ENCODE measurements at places on chromosomes 16 and 17.

DNA sequence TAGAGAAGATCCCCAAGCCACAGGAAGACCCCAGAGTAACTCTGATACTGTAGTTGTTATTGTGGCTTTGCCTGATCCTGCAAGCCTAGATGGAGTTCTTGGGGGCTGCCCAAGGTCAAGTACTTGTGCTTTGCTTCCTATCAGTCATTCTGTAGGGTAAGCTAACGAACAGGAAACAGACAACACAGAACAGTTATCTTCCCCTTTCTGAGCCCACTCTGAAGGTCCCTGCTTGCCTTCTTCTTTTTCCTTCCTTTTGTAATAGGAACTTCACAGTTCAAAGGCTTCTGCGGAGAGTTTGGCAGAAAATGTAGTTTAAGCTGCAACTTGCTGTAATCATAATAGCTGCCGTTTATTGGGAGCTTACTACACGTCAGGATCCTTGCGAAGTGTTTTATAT lies 494.1 kb upstream of the ERCC4 start:
- DNase-seq = no peak

DNA sequence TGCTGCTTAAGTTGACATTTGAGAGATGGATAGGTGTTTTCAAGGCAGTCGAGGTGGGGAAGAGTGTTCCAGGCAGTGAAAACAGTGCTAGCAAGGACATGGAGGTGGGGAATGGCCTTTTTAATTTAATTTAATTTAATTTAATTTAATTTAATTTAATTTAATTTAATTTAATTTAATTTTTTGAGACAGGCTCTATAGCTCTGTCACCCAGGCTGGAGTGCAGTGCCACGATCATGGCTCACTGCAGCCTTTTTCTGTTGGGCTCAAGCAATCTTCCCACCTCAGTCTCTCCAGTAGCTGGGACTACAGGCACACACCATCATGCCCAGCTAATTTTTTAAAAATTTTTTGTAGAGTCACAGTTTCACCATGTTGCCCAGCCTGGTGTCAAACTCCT lies 32.2 kb upstream of the CACNG4 start:
- no peak for DNase-seq

GRCh38 chr17:76266244-76266938 lies 1.2 kb downstream of the UBALD2 start:
- DNase-seq = peak; percentile 67

DNA sequence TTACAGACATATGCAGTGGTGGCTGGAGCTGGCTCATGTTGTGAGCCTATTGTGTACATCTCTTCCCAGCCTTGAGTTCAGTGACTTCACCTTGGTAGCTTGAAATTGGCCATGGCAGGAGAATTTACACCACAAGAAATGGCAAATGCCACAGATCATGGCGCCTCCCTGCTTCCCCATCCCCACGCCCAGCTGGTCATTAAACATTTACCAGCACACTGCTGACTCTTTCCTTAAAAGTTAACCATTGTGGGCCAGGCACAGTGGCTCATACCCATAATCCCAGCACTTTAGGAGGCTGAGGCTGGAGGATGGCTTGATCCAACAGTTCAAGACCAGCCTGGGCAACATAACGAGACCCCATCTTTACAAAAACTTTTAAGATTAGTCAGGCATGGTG lies 22.6 kb upstream of the ITGB4 start:
- peak; percentile 70 for DNase-seq

DNA sequence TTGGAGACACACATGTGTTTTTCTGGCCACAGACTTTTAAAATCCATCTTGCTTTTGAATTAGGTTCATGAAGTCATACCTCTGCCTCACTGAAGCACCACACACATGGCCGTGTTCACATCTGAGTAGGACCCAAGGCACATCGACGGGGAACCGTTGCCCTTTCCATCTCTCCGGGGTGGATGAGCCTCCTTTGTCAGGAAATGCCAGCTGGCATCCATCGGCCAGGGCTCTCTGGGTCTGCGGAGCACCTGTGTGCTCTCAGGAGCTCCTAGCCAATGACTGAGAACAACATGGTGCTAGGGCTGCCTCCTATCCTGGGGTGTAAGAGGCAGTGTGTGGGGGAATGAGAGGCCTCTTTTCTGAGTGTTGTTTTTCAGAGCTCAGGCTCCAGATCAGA lies 24.5 kb upstream of the NKD1 start:
- no peak for DNase-seq

DNA sequence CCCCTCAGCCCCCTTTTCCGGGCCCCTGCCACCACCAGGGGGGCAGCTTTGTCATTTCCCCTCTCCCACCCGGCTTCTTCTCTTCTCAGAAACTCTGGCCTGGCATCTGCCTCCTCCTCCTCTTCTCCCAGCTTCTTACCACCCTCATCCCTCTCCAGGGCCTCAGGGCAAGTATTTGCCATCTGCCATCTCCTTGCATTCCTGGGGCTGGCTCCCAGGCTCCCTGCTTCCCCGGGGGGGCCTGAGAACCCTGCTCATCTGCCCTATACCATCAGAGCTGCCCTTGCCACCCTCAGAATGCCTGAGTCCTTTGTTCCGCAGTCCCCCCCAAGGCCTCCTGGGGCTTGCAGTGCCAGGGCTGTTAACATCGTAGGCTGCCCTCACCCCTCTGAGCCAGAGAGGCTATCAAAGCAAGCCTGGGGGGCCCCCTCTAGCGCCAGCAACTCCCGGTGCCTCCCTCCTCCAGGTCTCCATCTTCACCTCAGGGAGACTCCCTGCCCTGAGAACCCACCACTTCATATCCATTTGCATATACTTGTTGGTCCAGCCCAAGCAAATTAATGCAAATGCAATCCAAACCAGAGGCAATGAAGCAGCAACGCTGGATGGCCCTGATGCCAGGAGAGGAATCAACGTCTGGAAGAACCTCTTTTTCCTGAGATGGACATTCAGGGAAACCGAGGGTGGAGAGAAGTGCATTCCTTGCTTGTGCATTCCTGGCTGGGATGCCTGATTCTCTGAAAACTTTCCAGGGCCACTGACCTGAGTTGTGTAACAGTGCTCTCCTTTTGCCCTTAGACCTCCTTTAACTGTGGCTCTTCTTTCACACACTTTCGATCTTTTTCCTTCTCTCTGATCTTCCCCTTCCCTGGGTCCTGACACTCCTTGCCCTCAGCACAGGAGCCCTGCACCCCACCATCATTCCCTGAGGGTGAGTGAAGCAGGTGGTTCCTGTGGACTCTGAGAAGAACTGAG lies 20.7 kb upstream of the SP2 start:
- DNase-seq = no peak

DNA sequence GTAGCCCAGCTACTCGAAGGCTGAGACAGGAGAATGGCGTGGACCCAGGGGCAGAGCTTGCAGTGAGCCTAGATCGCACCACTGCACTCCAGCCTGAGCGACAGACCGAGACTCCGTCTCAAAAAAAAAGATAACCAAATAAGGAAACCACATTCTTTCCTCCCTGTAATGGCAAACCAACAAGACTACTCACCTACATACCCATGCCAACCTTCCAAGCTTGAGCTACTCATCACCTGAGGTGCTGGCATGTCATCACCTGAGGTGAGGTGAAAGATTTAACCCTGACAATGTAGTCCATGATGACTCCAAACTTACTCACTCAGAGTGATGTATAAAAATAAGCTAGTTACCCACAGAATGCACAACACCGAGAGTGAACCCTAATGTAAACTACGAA lies 85.2 kb downstream of the SMG6 start:
- DNase-seq = no peak

DNA sequence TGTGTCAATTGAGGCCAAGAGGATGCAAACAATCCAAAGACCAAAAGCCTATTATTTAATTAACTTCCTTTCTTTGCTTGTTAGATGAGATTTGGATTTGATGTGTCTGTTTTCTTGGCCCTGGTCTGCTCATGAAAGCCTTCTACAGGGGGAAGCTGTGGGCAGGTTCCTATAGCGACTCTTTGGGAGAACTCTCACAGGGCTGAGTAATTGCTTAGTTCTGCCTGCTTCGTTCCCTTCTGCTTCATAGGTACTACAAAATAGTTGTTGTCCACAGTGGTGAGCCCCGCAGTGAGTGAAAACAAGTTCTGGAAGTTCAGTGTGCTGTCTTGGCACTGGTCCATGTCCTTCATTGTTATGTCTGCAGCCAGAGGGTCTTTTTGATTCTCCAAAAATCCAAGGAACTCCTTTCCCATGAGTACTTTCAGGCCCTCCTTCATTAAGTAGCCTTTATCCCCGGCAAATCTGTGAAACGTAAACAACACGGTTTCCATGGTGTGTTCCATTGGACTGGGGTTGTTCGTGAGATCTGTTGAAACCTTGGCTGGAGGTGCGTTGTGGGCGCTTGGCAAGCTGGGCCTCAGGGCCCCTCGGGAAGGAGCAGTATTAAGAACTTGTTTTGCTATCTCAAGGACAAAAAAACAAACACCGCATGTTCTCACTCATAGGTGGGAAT lies 30.0 kb upstream of the ANKRD40CL start:
- DNase-seq = no peak

DNA sequence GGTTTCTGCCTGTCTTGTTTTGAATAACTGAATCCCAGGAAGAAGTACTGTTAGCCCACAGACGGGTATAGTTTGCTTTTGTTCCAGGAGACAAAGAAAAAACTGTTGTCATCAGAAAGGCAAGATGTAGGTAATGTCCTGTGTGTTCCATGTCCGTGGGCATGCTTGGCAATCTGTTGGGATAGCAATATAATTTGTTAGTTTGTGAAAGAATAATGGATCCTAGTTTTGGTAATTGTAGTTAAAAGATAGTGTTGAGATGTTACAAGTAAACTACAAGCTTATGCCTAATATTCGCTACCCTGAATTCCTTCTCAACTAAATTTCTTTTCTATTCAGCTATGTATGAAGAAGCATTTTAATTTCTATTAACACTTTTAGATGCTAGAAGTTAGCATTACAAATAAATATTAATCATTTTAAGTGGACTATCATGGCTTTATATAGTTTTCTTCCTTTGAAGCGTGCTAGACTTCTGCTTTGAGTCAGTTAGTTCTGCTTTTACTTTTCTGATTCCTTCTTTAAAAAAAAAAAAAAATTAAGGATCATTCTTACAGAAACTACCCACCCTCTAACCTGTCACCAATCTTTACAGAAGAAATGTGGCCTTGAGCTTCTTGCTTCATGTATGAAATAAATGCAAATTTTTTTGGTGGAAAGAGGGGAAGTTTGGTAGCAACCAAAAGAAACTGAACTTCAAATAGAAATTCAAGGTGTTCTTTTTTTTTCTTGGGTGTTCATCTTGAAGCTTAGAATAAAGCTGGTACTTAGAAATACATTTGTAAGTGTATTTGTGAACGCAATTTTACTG lies 2.4 kb downstream of the EVI2A start:
- no peak for DNase-seq

GRCh38 chr16:19021747-19022146 lies 38.0 kb downstream of the TMC7 start:
- no peak for DNase-seq

- no peak for DNase-seq
Measured at GRCh38 chr16:12771341-12771798, 32.3 kb downstream of the CPPED1 start.

- DNase-seq = no peak
Measured at GRCh38 chr17:80539022-80539641, 5.5 kb upstream of the RPTOR start.

DNA sequence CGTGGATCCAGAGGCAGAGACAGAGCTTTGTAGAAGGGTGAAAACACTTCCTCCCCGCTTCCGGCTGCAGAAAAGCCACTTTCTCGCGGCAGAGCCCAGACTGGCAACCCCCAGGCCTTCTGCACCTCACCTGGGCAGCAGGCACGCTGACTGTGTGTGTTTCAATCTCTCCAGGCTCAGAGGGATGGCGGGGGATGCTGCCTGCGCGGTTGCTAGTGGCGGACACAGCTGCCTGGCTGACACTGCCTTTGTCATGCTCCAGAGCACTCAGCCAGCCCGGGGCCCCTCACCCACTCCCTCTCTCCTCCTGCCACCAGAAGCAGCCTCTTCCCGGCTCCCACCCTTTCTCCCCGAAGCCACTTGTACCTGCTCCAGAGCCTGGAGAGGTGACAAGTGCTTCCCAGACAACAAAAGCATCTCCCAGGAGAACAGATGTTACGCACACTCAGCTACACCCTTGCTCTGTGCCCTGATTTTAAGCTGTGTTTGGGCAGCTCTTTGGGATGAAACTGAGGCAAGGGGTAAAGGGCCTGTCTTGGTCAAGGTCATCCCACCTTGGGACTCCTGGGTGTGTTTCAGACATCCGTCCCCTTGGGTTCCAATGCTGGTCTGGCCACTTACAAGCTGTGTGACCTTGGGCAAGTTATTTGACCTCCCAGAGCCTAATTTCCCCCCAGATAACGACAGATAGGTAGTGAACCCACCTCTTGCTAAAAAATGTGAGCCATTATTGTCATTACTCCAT lies 9.2 kb upstream of the GLIS2 start:
- DNase-seq = peak; percentile 18

DNA sequence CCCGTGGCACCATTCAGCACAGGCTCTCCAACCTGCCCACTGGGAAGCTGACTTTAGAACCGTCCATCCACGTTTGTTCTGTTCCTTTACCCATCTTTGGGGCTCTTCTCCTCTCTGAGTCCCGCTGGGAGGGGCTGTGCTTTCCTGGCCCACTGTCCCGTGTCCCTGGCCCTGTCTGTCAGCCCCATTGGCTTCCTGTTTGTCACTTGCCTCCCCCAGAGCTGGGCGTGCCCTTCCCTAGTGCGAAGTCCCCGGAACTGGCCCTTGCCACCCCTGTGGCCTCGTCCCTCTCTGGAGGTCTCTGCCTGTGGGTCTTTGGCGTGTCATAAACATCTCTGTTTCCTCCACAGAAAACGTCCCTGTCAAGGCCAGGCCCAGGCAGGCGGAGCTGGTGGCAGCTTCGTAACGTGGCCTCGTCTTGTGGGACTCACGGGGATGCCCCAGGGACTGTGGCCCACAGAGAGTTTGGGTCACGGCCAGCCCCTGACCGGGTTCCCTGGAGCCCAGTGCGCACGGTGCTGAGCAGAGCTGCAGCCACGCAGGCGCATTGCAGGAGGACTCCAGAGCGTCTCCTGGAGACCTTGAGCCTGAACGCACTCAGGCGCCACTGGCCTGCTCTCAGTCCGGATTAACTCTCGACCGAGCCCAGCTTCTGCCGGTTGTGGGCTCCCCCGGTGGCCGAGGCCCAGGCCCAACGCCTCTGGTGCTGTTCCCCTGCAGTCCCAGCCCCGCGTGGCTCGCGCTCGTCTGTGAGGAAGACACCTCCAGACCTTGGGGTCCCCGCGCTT lies 7.3 kb downstream of the CHMP6 start:
- DNase-seq = no peak

GRCh38 chr17:48671697-48672171 lies 45.6 kb upstream of the HOXB9 start:
- DNase-seq = peak; percentile 93

DNA sequence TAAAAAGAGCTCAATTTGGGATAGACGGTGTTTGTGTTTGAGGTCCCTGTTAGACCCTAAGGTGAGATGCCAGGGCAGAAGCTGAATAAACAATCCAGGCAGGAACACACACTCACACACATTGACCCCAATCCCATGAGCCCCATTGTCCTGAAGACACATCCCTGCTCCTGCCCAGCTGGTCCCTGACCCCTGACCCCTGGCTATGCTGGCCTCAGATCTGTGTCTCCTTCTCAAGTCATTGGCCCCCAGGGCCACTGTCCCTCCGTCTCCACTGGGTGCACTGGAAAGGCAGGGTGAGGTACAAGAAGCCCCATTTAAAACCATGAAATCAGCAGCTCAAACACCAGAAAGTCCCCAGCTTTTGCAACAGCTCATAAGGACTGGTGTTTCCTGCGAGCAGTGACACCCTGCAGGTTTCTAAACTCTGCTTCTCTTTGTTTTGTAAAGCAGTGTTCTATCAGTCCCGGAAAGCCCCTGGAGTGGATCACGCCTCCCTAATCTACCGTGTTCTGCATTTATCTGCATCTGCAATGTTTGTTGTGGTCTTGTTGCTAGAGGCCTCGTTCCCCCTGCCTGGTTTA lies 18.0 kb upstream of the ASGR2 start:
- no peak for DNase-seq
